ENCODE measurements at places on chromosomes 4 and X.

- no peak for DNase-seq
Observed at GRCh38 chr4:130338851-130339250, 1242.9 kb downstream of the C4orf33 start.

- DNase-seq = no peak
Observed at GRCh38 chr4:53674903-53675302, 83.6 kb upstream of the LNX1 start.

- no peak for DNase-seq
Observed at GRCh38 chrX:13990126-13990800, 39.4 kb downstream of the GEMIN8 start.

- no peak for DNase-seq
Observed at GRCh38 chr4:17493619-17494018, 18.3 kb downstream of the QDPR start.
